Glutamatergic neuron (in vitro differentiated cells): ENCODE measurements at places on chromosomes 3 and 15.

GRCh38 chr3:112974894-112975293 is at the start of gene CD200R1:
TSS of gene CD200R1 (minus strand) at chr3:112975103. CDS start at chr3:112974857, 246 bp downstream.
- no peak for DNase-seq

DNA sequence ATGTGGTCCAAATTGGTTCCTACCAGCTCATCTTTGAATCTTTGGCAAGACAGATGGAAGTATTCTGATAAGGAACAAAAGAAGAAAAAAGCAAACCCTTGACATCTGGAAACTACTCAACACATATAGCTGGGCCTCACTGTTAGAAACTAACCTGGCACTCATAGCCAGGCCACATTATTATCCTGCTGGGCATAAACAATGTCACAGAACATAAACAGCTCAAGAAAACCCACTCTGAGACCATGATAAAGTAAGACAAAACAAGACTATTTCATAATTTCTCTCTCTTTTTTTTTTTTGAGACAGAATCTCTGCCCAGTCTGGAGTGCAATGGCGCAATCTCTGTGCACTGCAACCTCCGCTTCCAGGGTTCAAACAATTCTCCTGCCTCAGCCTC is 1093.2 kb downstream of the FHIT start:
- no peak for DNase-seq

DNA sequence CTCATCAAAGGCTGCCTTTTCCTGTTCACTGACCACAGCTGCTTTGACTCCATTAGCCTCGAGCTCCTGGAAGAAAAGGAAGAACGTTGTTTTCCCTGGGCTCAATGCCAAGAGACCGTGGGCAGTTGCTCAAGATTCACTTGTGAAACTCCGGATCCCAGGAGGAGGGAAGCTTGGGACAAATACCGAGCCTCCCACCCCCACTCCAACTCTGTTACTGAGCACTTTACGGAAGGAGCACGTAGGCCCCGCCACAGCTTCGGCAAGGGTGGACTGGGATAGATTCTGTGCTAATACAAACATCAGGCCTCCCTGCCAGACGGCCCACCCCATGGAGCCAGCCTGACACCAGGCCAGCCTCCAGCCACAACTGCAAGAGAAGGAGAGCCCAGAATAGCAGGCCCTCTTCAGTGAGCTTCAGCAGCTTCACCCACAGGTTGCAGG is 10.8 kb upstream of the FANCD2 start:
- no peak for DNase-seq

GRCh38 chr3:45153658-45154437 is 7.7 kb upstream of the CDCP1 start:
- no peak for DNase-seq

DNA sequence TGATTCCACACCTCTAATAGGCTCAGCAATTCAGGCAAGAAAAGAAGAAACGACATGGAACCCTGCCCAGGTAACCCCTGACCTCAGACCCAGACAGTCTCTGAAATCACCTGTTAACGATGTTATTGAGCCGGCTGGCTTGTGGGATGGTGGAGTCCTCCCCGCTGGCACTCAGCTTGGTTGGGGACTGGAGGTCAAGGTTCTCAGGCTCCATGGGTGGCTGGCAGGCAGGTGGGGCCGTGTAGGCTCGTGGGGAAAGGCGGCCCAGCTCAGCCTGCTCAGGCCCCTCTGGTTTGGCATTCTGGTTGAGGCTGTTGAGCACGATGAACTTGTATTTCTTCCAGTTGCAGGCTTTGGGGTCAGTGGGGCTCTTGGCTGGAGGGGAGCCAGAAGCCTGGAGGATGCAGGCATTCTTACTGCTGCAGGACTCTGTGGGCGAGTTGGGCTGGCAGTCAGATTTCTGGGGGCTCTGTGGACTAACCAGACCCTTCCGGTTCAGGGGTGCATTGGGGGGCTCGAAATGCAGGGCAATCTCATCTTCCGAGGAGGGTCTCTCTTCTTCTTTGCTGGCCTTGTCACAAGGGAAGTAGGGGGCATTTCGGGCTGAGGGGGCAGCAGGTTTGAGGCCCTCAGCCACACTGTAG is 16.2 kb downstream of the BCL6 start:
- DNase-seq: no peak

DNA sequence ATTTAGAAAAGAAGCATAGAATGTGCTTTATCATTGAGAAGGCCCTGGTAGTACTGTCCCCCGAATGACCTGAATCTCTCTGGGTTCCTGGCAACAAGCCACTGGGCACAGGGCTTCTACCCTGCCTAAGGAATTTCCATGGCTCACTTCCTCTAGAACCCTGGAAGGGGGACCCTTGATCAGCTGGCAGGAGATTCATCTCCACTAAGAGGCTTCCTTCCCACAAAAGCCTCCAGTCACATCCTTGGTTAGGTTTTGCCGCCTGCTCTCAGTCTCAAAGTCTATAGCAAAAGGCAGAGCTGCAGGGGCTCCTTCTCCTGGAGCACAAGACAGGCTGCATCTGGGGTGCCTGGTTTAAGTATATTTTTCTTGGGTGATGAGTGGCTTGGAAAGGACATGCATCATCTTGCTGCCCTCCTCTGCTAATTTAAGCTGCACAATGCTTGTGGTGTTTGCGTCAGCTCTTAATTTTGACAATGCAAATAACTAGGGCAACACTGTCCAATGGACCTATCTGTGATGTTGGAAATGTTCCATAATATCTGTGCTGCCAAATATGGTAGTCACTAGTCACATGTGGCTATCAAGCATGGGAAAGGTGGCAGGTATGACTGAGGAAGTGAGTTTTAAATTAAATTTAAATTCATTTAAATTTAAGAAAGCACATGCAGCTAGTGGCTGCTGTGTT is 33.4 kb upstream of the RARRES1 start:
- no peak for DNase-seq

GRCh38 chr15:94351031-94351535 is 119.7 kb downstream of the MCTP2 start:
- no peak for DNase-seq

GRCh38 chr3:162224746-162225145 is 728.1 kb downstream of the OTOL1 start:
- DNase-seq: no peak

DNA sequence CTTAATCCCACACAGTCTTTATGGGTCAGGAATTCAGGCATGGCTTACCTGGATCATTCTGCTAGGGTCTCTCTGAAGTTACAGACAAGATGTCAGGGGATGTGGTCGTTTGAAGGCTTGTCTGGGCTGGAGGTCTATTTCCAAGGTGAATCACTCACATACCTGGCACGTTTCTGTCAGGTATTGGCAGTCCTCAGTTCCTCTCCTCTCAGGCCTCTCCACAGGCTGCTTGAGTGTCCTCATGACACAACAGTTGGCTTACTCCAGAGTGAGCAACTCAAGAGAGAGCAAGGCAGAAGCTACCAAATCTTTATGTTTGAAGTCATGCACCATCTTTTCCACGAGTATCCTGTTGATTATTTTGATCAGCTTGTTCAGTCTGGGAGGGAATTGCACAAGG is 43.9 kb upstream of the PARP14 start:
- no peak for DNase-seq
